GM13976 (cell line): ENCODE measurements at places on chromosomes 6 and 20.
A peak's percentile ranks its signal among the peaks of the same experiment; 100 is the strongest.

DNA sequence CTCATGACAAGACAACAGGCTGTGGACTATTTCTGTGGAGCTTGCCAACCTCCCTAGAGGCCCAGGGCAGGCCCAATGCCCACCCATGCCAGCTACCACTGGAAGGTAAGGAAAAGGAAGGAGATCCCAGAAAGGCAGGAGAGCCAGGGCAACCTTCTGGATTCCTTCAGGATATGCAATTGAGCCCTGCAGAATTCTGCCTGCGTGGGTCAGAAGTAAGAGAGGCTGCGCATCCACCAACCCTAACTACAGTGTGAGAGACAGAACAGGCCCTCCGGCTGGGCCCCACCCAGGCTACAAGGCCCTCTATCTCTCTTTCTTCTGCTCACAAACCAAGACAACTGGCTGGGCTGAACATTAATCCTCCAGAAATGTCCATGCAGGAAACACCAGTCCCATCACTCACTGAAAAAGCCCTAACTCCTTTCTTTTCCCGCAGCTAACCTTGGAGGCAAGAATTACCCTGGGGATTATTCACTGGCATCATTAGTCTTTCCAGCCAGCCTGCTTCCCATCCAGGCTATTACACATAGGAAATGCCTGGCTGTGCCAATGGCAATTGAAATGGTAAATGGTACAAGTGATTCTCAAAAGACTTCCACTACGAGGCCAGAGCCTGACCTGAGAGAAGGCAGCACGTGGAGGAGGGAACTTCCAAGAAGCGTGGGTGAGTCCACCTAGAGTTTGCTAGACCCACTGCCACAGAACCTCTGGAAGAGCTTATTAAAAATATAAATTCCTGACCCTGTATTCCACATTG lies 15.2 kb downstream of the MAP1LC3A start:
- no peak for DNase-seq

GRCh38 chr6:50961611-50962010 lies 142.9 kb downstream of the TFAP2B start:
- DNase-seq: no peak

- DNase-seq: no peak
Measured at GRCh38 chr6:13334953-13335352, 6.6 kb upstream of the TBC1D7 start.

GRCh38 chr6:163122365-163122764 lies 292.2 kb upstream of the QKI start:
- no peak for DNase-seq

DNA sequence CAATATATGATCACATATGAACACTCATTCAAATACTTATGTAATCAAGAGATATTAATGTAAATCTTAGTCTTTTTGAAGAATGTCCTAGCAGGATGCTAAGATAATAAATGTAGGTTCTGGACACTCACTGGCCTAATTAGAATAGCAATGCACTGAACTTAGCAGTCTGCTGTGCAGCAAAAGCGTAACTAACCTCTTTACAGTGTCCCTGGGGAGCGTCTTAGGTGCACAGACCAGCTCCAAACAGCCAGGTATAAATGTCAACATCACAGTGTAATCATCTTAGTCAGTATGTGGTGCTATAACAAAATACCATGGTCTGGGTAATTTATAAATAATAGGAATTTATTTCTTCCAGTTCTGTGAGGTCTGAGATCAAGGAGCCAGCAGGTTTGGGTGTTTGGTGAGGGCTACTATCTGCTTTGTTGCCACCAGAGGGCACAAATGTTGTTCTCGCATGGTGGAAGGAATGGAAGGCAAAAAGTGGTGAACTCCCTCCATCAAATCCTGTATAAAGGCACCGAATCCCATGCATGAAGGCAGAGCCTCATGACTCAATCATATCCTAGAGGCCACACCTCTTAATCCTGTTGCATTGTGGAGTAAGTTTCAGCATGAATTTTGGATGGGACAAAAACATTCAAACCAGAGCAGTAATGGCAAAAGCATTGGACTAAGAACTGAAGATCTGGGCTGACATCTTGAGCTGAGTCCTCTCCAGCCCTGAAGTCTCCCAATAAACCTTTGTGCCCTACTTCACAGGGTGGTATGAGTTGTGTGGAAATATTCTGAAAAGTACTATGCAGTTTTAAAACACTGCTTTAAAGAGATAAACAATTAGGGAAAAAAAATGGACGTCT lies 41.8 kb upstream of the FOXO3 start:
- no peak for DNase-seq

DNA sequence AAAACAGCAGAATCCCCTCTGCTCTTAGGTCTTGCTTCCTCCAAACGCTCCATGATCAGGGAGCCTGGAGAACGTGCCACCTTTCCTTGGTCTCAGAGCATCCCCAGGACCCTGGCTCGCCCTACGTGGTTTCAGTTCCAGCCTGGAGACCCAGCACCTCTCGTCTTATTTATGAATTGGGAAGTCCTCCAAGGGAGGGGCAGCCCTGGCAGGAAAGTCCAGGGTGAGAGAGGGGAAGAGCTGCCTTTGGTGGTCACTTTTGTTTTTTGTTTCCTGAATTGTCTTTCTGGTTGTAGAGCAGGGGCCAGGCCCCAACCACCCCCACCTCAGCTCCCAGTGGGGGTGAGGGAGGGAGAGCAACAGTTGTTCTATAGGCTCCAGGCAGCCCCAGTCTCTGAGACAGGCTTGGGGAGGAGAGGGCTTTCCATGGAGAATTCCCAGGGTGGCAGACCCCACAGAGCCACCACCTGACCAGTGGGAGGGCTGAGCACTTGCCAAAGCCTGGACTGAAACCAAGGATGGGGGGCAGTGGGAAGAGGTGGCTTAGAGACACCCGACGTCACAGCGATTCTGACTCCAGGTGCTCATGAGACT lies 88.8 kb downstream of the PRND start:
- DNase-seq: no peak

GRCh38 chr6:6883011-6883410 lies 224.8 kb upstream of the RREB1 start:
- no peak for DNase-seq

- DNase-seq: no peak
Measured at GRCh38 chr20:53738945-53739798, 145.5 kb upstream of the ZNF217 start.

DNA sequence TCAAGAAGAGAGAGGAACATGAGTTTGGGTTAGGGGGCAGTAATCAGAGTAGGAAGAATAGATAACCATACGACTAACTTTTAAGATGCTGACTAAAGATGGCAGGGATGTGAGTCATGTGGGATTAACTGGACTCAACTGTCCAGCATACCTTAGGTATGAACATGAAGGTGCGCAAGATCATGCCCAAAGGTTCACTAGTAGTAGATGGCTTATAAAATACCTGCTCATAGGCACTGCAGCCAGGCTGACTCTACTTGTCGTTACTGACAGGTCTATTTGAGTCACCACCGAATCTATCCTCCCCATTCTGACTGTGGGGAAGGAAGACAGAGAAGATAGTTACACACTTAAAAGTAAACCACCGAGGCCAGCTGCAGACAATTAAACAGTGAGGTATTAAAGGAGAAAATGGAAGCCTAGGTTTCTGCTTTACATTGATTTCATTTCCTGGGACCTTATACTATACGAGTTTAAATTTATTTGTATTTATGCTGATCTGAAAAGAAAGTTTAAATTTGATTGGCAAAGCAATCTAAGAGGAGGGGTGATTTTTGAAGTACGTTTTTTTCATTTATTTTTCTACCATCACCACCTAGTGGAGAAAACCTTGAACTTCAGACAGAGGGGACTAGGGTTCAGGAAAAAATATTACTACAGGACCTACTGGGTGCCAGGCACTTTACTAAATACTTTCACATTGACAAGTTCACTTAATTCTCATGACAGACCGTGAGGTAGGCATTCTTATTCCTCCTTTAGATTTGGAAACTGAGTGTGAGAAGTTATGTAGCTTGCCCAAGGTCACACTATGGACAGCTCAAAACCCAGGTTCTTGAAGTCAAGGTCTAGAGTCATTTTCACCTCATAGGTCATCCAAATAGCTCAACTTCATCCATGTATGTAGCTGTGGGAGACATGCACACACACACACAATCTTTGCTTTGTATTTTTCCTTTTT lies 4.0 kb upstream of the WRNIP1 start:
- no peak for DNase-seq

DNA sequence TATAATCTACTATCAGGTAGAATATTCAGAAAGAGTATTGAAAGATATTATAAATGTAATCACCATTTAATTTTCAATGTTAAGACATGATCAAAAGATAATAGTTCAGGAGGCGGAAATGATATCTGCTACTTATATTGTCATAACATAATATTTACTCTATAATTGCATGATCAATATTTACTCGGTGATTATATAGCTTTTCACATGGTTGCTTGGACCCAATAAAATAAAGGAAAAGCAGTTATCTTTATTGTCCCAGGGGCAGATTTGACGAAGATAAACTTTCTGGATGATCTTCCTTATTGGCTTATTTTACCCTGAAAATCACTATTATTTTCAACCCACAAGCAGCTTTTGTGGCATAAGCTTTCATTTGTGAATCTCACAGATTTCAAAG lies 350.4 kb downstream of the HACE1 start:
- DNase-seq: no peak

- DNase-seq: no peak
Measured at GRCh38 chr6:118146584-118146983, 239.5 kb downstream of the SLC35F1 start.

DNA sequence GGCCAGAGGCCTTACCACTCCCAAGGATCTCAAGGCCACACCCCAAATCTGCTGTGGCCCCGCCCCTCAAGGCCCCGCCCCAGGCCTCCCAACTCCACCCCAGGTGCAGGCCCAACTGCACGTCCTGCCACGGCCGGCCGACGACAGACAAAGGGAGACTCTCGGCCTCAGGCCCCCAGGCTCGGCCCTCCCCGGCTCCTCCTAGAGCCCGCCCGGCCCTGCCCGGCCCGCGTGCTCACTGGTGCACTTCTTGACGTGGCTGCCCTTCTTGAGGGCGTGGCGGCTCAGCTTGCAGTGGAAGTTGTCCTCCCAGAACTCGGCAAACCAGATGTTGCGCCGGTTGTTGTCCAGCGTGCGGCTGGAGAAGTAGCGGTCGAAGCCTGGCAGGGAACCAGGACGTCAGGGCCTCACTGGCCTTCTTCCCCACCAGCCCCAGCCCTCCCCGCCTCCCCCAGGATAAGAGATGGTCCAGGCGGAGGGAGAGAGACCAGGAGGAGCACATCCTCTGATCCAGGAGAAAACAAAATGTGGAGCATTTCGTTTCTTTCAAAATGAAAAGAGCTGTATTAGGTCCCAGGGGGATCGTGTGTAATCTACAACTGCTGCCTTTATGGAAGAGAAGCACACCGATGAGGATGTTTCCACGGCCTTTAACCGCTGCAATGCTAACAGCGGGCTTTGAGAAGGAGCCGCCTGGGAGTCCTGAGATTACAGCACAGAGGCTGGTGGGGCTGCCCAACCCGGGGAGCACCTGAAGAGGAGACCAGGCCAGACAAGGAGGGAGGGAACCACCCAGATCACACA lies 89.4 kb downstream of the GRM4 start:
- DNase-seq: peak; percentile 63

DNA sequence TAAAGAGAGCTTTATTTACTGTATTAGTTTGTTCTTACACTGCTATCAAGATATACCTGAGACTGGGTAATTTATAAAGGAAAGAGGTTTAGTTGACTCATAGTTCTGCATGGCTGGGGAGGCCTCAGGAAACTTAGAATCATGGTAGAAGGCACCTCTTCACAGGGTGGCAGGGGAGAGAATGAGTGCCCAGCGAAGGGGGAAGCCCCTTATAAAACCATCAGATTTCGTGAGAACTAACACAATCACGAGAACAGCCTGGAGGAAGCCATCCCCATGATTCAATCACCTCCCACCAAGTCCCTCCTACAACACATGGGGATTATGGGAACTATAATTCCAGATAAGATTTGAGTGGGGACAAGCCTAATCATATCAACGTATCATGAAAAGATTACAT lies 27.2 kb downstream of the ARID1B start:
- no peak for DNase-seq

GRCh38 chr6:143187238-143187923 lies 126.7 kb downstream of the AIG1 start:
- no peak for DNase-seq

- DNase-seq: no peak
Measured at GRCh38 chr6:7505189-7505699, 36.2 kb upstream of the DSP start.

- no peak for DNase-seq
Measured at GRCh38 chr6:135869857-135870256, 18.4 kb downstream of the PDE7B start.

GRCh38 chr6:79788756-79789155 lies 157.6 kb downstream of the SH3BGRL2 start:
- no peak for DNase-seq

- DNase-seq: no peak
Measured at GRCh38 chr6:34955442-34955841, 66.4 kb downstream of the ANKS1A start.

- DNase-seq: no peak
Measured at GRCh38 chr6:47651505-47651944, 46.9 kb upstream of the ADGRF4 start.

GRCh38 chr20:15818651-15819071 lies 754.6 kb downstream of the KIF16B start:
- no peak for DNase-seq

GRCh38 chr20:33191484-33191883 lies 23.5 kb downstream of the BPIFA2 start:
- no peak for DNase-seq

DNA sequence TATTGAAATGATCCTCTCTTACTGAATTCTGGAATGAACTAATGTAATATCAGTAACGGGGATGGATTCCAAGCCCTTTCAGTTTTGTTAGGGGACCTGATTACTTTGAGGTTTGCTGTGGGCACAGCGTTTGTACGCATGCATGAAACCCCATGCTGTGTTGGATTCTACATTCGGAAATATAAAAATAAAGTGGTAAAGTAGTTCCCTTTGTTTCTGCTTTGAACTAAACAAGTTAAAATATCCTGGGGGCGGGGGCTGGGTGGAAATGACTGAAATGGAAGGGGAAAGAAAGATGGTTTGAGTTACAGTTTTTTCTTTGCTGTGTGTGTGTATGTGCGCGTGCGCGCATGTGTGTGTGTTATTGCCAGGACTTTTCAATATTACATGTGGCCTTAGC lies 196.5 kb upstream of the OPRM1 start:
- no peak for DNase-seq

GRCh38 chr20:41392871-41393704 lies 26.5 kb upstream of the EMILIN3 start:
- DNase-seq: no peak

DNA sequence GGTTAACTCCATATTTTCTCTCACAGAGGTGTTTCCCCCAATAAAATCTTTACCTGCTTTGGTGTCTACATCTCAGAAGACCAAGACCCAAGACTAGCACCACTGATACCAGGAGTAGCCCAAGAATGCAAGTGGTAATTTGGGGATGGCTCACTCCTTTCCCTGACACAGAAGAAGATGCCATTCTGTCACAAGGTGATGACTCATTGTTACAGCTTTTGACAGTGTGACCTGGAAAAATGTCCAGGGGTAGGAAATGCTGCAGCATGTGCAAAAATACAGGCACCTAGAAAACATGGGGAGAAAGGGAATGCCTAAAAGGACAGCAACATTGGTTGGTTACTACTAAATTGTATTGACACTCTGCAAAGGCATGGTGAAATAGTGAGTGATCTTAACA lies 254.0 kb upstream of the GJE1 start:
- DNase-seq: no peak
